Stimulated activated CD4-positive, alpha-beta T cell treated with anti-CD3 and anti-CD28 coated beads, Interleukin-2, amount 100 ng/mL, for 24 hours (primary cell): ENCODE measurements at places on chromosomes 6 and 20.

DNA sequence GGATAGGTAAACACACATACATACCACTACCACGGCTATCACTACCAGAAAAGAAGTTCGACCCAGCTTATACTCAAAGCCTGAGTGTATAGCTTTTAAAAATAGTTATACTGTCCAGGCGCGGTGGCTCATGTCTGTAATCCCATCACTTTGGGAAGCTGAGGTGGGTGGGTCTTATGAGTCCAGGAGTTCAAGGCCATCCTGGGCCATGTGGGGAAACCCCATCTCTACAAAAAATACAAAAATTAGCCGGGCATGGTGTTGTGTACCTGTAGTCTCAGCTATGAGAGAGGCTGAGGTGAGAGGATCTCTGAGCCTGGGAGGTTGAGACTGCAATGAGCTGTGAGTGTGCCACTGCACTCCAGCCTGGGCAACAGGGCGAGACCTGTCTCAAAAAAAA is 32.9 kb downstream of the NKX2-4 start:
- no peak for DNase-seq

DNA sequence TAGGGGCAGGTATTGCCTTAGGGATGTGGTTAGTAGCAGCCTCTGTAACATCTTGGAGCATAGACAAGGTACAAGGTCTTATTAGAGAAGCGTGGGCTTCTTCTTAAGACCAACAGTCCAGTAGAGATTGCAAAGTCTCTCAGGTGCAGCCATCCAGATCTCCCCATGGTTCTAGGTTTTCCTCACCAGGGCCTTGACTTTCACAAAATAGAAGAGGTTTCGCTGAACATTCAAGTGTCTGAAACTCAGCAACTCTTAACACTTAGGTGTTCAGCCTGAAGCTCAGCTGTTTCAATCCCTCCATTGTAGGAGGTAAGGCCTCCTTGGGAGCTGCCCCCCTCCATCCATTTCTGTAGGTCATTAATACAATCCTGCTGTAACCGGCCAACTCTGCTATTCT is 44.4 kb downstream of the GOPC start:
- no peak for DNase-seq

- no peak for DNase-seq
Observed at GRCh38 chr6:85568411-85568810, 25.2 kb downstream of the SNX14 start.

- peak; percentile 9 for DNase-seq
Observed at GRCh38 chr20:51335329-51335841, 207.1 kb downstream of the NFATC2 start.

DNA sequence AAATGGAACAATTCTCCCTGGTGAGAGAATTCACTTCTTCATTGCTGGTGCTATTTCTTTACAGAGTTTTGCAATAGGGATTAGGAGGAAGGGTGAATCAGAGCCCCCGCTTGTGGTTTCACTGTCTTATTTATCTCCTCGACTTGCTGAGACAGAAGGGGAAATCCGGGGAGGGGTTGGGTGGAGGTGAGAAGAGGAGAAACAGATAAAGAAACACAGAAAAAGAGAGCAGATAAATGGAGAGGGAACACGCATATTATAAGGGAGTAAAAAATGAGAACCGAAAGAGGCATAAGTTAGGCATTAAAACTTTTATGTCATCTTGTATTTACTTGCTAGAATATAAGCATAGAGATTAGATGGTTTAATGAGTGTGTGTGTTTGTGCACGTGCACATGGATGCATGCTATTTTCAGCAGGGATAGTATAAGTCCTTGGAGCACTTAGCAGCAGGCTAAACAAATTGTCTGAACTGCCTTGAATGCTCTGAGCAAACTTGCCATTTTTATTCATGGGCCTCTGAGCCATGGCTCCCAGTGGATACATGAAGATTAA is 105.0 kb downstream of the OLIG3 start:
- DNase-seq: peak; percentile 65

GRCh38 chr6:145736661-145737144 is 1.4 kb upstream of the EPM2A start:
- no peak for DNase-seq

DNA sequence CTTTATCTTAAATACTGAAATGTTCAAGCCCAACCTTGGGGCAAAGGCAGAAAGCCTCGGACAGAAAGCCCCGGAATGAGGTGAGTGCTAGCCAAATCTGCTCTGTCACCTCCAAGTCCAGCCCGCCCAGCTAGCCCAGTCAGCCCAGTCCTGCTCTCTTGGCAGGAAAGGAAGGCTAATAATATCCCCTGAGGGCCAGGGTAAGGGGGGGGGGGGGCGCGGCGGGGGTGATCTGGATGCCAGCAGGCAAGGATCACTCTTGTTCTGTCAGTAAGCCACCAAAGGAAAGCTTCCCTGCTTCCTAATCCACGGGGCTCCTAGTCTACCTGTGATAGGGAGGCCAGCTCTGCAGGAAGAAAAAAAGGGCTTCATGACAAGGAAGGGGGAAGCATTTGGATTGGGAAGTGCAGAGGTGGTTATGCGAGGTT is 1.1 kb downstream of the NDRG3 start:
- no peak for DNase-seq

- no peak for DNase-seq
Observed at GRCh38 chr6:93104195-93104817, 315.1 kb downstream of the EPHA7 start.

GRCh38 chr6:4728926-4729325 is 47.3 kb upstream of the CDYL start:
- DNase-seq: no peak

- peak; percentile 66 for DNase-seq
Observed at GRCh38 chr6:83536034-83536646, 23.8 kb downstream of the PRSS35 start.

- no peak for DNase-seq
Observed at GRCh38 chr6:73798592-73798991, 102.6 kb downstream of the CD109 start.

- DNase-seq: no peak
Observed at GRCh38 chr20:9389346-9389745, 125.0 kb upstream of the LAMP5 start.

DNA sequence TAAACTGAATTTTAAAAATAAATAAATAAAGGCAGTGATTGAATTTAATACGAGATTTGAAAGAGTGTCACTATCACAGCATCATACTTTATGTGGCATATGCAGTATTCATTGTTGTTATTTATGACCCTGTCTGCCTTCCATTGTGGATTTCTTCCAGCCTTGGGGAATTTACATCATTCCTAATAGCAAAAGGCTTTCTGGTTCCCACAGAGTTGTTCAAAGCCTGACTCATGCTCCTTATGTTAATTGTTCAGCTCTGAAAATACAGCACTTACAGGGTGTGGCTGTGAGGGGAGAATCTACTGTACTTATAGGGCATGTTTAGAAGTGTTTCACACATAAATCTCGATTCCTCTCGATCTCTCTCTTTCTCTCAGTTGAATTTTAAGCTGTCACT is 54.4 kb downstream of the JAG1 start:
- no peak for DNase-seq

DNA sequence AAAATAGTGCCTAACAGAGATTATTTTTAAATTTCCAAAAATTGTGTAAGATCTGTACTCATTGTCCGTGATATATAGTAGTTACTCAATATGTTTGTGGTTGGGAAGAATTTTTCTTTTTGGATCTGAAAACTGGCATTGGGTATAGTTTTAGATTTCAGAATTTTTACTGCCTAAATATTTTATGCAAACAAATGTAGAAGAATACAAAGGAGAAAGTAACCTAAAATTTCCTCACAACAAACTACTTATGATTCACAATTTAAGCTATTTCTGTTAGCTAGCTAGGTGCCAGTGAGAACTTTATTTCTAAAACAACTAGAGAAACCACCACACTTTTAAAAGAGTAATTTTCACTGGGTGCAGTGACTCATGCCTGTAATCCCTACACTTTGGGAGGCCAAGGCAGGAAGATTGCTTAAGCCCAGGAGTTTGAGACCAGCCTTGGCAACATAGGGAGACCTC is 38.8 kb downstream of the SESN1 start:
- DNase-seq: no peak
